ENCODE measurements at places on chromosomes 16 and 17.

- DNase-seq: no peak
Observed at GRCh38 chr17:5532581-5532980, 46.2 kb downstream of the MIS12 start.

DNA sequence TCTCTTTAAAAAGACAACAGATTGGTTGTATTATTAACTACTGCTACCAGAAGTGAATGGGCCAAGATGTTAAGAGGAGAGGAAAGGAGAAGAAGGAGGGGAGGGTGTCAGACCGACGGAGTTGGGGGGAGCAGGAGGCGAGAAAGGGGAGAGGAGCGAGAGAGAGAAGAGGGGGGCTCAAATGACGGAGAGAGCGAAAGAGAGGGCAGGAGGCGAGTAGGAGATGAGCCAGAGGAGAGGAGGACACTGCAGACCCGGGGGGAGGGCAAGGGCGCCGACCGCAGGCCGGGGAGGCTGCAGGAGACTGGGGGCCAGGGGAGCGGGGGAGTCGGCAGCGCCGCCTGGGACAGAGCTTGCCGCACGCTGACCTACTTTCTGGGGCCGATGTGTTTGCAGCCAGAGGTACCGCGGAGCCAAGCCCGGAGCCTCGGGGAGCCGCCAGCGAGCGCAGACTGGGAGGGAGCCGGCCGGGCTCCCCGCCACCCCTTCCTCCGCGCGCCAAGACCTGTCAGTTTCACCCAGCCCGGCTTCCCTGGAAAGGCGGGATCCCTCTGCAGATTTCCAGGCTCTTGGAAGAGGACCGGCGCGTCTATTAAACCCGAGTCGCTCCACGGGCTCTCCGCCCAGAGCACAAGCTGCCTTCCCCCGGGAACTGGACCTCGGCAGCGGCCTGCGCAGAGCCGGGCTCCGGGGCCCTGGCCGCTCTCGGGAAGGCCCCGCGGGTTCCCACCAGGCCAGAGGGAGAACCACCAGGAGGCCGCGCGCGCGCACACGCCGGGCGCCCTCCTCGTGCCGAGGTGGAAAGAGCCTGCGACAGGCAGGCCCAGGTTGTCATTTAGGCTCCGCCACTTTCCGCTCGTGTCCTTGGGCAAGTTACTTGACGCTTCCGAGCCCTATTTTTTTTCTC lies 74.6 kb downstream of the CMC2 start:
- peak; percentile 69 for DNase-seq

DNA sequence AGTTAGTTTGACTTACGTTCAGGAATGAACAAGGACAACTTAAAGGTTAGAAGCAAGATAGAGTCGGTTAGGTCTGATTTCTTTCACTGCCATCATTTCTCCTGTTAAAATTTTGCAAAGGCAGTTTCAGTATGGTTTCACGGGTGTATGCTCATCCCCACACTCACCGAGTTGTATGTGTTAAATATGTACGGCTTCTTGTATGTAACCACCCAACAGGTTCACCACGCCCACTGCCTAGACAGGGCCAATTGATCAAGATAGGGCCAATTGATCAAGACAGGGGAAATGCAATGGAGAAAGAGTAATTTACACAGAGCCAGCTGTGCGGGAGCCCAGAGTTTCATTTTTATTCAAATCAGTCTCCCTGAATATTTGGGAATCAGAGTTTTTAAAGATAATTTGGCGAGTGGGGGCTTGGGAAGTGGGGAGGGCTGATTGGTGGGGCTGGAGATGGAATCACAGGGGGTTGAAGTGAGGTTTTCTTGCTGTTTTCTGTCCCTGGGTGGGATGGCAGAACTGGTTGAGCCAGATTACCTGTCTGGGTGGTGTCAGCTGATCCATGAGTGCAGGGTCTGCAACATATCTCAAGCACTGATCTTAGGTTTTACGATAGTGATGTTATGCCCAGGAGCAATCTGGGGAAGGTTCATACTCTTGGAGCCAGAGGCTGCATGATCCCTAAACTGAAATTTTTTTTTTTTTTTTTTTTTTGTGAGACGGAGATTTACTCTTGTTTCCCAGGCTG lies 62.4 kb upstream of the PLCG2 start:
- DNase-seq: no peak

DNA sequence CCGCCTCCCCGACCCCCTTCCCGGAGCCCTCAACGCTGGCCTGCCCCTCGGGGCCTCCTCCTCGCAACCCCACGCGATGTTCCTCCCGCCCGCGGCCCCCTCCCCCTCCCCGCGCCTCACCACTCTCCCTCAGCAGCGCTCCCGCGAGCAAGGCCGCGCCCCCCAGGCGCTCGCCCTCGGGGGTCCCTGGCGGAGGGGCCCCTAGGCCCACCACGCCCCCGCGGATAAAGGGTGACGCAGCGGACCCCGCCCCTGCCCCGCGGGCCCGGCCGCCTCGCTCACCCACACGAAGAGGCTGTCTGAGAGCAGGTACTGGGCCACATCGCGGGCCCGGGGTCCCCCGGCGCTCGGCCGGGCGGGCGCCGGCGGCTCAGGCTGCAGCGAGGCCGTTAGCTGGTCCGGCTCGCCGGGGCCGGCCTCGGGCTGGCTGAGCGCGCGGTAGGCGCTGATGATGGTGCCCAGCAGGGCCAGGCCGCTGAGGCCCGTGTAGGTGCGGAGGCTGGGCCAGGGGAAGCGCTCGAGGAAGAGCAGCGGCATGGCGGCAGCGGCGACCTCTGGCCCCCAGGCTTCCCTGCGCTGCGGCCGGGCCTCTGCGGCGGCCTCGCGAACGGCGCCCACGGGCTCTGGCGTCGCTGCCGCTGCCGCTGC lies 430 bp downstream of the AMFR start:
- peak; percentile 5 for DNase-seq

DNA sequence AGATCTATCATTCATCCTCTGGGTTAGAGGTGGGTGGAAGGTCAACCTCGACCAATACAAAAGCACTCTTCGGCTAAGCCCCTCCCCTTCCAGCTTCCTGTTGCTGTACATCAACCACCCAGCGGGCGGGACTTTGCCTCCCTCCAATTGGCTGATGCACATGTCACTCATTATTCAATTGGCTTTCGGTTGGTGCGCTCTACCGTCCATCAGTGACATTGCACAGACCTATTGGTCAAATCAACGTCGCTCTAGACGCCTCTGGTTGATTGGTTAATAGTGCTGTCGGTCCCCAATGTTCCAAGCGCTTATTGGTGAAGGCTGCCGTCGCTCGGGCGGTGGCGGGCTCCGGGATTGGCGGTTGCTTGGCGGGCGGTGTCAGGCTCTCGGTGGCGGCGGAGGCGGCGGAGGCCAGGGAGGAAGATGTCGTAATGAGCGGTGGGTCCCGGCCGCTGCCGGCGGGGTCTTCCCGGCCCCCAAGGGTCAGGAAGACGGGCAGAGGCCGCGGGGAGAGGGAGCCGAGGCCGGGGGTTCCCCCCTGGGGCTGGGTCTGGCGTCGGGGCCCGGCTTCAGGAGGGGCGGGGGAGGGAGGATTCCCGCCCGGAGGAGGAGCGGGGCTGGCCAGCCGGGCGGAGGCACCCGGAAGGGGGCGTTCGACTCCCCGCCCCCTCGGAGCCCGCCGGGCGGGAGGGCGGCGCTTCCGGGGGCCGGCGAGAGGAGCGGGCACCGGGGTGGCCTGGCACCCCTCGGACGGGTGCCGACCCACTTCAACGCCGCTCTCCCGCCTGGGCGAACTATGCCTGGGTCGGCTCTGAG lies at the start of gene SP2:
SP2 (plus strand) TSS at position 381 of the 816 bp plus-strand sequence; CDS start at position 432, 51 bp downstream.
- DNase-seq: peak; percentile 100

DNA sequence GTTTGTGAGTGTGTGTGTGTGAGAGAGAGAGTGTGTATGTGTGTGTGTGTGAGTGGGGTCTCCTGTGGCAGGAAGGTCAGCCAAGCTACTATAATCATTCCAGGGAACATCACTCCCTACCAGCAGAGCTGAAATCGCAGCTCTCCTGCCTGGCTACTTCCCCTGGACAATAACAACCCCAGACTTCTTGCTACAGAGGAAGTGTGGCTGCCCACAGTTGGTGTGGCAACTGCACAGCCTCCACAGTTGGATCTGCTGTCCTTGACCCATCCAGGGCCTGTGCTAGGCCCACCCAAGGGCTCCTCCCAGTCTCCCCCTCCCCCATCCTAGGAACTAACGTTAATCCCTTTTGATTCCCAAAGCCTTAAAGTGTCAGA lies 1.5 kb downstream of the SLC13A5 start:
- no peak for DNase-seq

DNA sequence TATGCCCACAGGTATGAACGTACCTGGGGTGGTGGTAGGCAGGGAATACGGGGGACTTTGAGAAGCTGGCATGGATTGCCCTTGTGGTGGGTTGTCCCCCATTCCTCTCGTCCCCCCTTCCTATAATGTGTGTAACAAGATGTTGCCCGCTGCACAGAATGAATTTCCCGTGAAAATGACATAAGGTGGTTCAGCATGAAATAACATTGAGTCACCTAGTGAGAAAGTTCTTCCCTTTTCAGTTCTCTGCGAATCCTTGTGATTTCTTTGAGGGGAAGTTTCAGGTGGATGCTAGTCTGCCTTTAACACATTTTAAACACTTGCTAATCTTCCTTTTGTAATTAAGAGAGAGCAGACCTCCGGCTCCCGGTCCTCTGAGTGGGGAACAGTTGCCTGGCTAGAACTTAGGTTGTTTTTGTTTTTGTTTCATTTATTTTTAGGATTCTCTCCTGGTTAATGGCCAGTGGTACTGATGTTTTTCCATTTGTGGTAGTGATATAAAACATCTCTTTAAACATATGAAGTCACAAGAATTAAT lies 58.9 kb downstream of the RAP1GAP2 start:
- no peak for DNase-seq

DNA sequence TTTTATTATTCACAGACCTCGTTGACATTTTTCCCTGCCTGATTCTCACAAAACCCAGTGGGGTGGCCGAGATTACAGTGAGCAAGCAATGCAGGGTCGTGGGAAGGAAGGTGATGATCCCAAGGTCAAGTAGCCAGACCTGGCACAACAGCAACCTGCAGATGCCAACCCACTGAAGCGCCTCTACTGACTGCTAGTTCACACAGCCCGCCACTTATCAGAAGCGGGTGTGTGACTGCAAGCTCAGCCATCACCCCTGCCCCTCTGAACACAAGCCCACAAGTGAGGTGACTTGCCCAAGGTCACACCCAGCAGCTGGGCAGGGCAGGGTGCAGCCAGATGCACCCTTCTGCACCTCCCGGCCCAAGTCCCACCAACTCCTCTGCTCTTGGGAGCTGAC lies 7.1 kb downstream of the TFAP4 start:
- DNase-seq: no peak

GRCh38 chr17:1491443-1492248 lies 840 bp downstream of the MYO1C start:
- DNase-seq: peak; percentile 54

GRCh38 chr17:534071-534691 lies 180.5 kb downstream of the VPS53 start:
- no peak for DNase-seq

GRCh38 chr17:319266-319665 lies 33.3 kb downstream of the RPH3AL start:
- no peak for DNase-seq

DNA sequence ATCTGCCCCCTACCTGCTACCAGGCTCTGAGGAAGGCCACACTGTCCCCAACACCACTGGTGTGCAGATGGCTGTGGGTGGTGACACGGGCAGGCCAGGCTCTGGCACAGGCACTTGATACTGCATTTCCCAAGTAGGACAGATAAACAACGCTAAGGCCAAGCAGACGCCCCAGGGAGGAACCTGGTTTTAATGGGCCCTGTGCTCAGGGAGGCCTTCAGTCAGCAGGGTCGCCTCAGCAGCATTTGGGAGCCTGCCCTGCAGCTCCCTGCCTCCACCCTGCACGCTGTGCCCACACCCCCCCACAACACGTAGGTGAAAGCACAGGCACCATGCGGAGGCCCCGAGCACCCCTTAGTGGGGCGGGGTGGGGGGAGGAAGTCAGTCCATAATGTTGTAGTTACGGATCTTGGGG lies 3.3 kb upstream of the FASN start:
- no peak for DNase-seq

- DNase-seq: no peak
Observed at GRCh38 chr16:46763147-46763546, 15.0 kb upstream of the MYLK3 start.

- no peak for DNase-seq
Observed at GRCh38 chr17:66496306-66496705, 193.9 kb downstream of the PRKCA start.

DNA sequence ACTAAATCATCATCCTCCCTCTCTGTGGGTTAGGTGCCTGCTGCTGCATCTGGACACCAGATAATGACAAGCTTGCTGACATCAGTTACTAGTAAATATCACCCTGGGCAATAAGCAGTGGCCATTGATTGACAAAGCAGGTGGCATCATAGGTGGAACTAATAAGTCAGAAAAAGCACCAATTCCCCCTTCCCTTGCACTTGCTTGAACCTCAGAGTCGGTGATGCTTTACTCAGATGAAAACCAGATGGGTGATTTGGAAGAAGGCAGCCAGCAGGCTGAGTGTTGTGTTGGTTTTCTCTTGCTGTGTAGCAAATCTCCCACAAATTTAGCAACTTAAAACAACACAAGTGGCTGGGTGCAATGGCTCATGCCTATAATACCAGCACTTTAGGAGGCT lies 146.9 kb upstream of the NOL11 start:
- DNase-seq: peak; percentile 44

- peak; percentile 11 for DNase-seq
Observed at GRCh38 chr16:68310437-68310773, 341 bp downstream of the SLC7A6OS start.

GRCh38 chr16:71493213-71493612 lies 4.1 kb upstream of the ZNF19 start:
- no peak for DNase-seq

- DNase-seq: no peak
Observed at GRCh38 chr17:81615401-81615930, 21.4 kb downstream of the NPLOC4 start.

- no peak for DNase-seq
Observed at GRCh38 chr17:21125862-21126261, 902 bp upstream of the DHRS7B start.

- DNase-seq: peak; percentile 38
Observed at GRCh38 chr17:15124746-15125145, 140.4 kb downstream of the PMP22 start.

DNA sequence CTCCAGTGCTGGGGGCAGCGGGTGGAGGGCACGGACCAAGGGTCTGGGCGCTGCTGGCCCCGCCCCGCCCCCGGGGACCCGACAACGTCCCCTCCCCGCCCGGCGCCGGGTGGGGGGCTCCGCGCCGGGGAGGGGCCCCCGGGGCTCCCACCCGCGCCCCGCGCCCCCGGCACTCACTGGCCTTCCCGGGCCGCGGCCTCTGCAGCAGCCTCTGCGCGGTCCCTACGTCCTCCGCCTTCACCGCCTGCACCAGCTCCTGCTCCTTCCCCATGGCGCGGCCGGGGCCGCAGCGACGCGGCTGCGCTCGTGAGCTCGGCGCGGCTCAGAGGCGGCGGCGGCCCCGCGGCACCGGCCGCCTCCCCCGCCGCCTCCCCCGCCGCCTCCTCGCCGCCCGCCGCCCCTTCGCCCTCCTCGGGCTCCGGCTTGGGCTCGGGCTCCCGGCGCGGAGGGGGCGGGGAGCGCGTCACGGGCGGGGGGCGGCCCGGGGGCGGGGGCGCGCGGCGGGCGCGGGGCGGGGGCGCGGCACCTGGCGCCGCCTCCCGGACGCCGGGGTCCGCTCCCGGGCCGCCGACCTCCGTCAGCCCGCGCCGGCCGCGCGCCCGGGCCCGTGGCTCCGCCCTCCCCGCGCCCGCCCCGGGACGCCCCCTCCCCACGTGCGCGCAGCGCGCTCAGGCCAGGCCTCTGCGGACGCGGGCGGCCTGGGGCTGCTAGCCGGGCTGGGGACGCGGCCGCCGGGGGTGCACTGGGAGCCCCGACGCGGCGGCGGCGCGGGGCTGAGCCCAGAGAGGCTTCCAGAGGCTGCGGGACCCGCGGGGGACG lies at the start of gene CASKIN1:
CASKIN1 (minus strand) TSS at position 444 of the 819 bp plus-strand sequence; CDS start at position 271, 173 bp downstream.
- no peak for DNase-seq

All from AG10803 (cell line).